ENCODE measurements at places on chromosomes 7 and 10. TPM values are rescaled to one million over a fixed set of nuclear protein-coding genes. Genes with fewer than 3 reads are reported as not detected.

GRCh38 chr7:42395607-42396006 lies 158.6 kb upstream of the GLI3 start:
- DNase-seq: no peak

GRCh38 chr10:90779548-90779947 lies 78.3 kb downstream of the HTR7 start:
- no peak for DNase-seq

DNA sequence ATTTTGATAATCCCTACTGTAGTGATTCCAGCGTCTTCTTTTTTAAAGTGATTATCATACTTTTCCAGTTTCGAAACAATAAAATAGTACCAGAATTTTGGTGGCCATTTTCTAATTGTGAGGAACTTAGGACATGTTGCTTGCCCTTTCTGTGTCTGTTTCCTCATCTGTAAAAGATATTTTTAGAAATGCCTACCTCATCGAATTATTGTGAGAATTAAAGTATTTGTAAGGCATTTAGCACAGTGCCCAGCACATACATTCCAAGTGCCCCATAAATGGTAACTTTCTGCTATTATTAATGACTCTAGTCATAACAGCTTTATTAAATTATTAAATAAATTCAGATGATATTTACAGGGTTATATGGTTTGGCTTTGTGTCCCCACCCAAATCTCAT lies 3.7 kb downstream of the CFAP69 start:
- DNase-seq: no peak

GRCh38 chr7:35257251-35258124 lies 3.6 kb upstream of the TBX20 start:
- DNase-seq: peak; percentile 19

- no peak for DNase-seq
These were observed 30.6 kb upstream of the WDFY4 start for GRCh38 chr10:48653944-48654698.

DNA sequence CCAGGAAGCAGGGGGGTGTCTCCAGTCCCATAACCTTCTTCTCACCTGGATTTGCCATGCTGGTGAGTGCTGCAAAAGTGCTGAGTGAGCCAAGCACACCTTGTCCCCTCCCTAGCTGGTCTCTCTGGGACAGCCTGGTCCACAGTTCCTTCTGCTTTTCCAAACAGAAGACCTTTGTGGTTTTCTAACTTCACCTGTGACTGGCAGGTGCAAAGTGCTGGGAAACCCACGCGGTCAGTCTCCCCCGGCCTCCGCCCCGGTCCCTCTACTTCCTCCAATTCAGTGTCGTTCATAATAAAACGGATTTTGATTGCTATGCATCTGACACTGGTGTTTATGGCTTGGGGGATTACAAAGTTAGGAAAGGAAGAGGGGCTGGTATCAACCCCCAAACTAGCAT lies 37.1 kb downstream of the RBAK start:
- no peak for DNase-seq

DNA sequence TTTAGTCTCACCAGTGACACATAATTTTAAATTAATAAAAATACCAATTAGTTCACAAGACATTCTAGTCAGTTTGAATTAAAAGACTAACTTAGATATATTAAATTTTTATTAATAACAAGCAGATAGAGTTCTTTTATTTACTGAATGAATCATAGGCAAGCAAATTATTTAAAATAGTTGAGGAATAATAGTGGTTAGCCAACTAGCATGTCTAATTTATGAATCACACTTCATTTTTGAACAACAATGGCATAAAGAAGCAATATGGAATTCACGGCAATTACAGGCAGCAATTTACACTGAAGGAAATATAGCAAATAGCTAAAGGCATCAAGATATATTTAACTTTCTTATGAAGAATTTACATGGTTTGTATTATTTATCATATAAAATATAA lies 187.0 kb upstream of the SLC26A5 start:
- DNase-seq: no peak

DNA sequence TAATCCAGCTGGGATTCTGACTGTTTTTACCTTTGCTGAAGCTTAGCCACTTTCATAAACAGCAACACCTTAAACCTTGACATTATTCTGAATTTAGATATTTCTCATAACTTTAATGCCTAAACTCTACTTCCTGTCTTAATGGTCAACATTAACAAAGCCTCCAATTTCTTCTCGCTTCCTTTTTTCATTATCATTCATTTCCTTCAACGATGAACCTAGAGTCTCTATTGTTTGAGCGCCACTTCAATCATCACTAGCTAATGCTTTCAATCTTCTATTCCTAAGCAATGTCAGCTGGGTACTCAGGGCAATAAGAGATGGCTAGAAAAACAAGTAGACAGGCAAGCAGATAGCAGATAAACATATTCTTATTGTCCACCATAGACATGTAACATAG lies 96.6 kb upstream of the TMEM196 start:
- no peak for DNase-seq

- DNase-seq: no peak
These were observed 505.1 kb upstream of the FOXK1 start for GRCh38 chr7:4177001-4177400.

DNA sequence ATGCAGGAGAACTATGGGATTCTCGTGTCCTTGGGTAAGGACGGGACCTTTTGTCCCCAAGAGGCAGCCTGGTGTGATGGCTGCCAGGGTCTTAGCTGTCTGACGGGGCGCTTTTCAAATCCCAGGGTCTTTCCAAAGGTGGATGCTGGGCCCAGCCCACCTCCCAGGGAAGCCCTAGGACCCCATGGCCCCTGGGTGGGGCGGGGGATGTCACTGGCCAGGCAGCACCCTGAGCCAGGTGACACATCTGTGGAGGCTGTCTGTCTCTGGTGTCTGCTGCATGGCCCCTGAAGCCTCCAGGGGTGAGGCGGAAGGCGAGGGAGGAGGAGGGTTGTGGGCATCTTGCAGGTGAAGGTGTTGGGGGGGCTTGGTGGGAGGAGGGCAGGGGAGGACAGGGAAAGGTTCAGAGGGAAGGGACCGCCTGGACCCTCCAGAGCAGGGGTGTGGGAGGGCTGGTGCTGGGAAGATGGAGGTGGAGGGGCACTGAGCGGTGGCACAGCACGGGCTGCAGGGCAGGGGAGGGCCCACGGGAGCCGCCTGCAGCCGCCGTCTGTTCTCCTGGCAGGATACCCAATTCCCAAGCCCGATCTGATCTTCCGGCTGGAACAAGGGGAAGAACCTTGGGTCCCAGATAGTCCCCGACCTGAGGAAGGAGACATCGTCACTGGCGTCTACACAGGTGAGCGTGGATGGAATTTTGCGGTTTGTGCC lies 7.0 kb downstream of the ZNF316 start:
- DNase-seq: no peak

AHR gene
- 28.4 TPM for total RNA-seq

PHTF2 gene
- 26.6 TPM for total RNA-seq

EXOC6 gene
- total RNA-seq: 38.5 TPM

- no peak for DNase-seq
These were observed 23.8 kb downstream of the EN2 start for GRCh38 chr7:155481764-155482163.

DNA sequence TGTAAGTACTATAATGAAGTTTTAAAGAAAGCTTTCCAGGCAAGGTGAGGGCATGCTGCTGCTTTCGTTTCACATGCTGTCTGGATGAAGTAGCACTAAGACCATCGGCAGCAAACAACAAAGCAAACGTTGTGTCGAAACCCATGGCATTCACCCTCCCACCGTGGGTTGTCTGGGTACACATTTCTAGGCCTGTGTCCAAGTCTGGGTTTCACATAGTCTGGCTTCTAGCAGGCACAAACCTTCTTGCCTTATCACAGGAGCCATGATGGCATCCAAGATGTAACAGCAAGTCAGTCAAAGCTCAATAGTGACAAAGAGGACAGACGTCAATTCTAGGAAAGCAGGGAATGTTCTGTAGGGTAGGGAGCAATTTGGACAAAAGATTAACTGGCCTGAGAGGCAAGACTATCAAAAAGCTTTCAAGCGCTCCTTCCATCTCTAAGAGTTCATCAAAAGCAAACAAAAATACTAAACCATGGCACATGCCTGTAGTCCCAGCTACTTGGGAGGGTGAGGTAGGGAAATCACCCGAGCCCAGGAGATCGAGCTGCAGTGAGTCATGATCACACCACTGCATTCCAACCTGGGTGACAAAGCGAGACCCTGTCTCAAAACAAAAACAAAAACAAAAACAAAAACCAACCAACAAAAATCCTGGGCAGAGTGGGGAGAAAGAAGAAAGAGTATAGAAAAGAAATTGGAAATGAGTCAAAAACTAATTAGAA lies 42.7 kb downstream of the PAXIP1 start:
- DNase-seq: peak; percentile 46

DNA sequence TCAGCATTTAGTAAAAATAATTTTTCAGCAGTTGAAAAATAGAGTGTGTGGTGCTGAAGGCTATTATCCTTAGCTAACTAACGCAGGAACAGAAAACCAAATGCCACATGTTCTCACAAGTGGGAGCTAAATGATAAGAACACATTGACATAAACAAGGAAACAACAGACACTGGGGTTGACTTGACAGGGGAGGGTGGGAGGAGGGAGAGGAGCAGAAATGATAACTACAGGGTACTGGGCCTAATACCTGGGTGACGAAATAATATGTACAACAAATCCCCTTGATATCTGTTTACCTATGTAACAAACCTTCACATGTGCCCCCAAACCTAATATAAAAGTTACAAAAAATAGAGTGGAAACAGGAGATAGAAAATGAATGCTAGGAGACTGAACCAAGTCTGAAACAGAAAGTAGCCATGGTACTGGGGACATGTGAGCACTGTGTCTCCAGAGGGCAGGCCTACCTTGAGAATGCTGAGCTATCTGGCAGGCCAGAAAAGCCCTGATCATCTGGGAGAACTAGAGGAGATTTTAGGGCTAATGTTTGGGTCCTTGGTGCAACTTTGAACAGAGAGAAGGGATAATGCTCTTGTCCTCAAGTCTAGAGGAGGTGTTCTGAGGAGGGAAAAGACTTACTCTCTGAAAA lies 4.7 kb upstream of the EFCAB10 start:
- DNase-seq: no peak

DNA sequence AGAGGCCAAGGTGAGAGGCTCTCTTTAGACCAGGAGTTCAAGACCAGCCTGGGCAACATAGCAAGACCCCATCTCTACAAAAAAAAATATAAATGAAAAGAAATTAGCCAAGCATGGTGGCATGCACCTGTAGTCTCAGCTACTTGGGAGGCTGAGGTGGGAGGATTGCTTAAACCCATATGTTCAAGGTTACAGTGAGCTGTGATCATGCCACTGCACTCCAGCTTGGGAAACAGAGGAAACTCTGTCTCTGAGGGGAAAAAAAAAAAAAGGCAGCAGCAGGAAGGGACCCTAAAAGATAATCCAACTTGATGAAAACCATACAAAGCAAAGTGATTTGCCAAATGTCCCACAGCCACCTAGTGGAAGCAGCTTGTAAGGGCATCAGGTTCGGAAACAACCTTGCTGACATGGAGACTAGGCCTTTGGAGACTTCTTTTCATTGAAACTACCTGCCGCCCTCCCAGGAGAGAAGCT lies 15.6 kb upstream of the PBLD start:
- peak; percentile 31 for DNase-seq

DNA sequence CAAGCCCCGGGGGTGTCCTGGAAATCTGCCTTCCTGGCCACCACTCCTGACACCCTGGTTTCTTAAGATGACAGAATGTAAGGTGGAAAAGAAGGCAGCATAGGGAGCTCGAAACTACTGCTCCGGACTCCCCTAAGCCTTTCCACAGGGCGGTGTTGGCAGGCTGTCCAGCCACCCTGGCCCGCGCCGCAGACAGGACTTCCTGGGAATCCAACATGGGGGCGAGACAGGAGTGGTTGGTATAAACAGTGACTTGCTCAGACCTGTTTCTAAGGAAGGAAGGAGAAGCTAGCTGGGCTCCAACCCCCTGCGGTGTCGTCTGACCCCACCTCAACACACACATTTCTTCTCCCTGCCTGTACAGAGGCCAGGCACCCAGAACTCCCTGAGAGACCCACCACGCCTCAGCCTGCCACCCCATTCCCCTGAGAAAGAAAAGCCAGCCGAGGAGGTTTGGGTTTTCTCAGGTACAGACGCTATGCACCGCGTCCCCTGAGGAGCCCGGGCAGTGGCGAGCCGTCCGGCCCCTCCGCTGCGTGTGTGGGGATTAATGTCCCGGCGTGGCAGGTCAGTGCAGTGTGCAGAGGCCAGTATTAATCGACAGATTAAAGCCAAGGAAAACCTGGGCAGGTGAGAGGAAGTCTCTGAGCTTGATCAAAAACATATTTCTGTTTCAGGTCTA lies 349.6 kb upstream of the MKI67 start:
- DNase-seq: no peak

GRCh38 chr10:130429809-130430208 lies 293.6 kb downstream of the GLRX3 start:
- no peak for DNase-seq

GRCh38 chr10:75803816-75804552 lies 372.6 kb downstream of the LRMDA start:
- no peak for DNase-seq

LBX1 gene
- total RNA-seq: 0.12 TPM

Data from testis (tissue), 5 donors.